Hepatocyte (in vitro differentiated cells): ENCODE measurements at places on chromosomes 3 and 15.
A peak's percentile ranks its signal among the peaks of the same experiment; 100 is the strongest.

- no peaks in the 10 kb centered on the region for H3K27me3 ChIP-seq
- H3K4me1 ChIP-seq, result no peaks in the 10 kb centered on the region
- no peaks in the 10 kb centered on the region for H3K36me3 ChIP-seq
- H3K4me3 ChIP-seq, result no peak overlapping the region
- H3K27ac ChIP-seq, result no peak overlapping the region
These were observed 405.1 kb downstream of the LSAMP start for GRCh38 chr3:116040152-116040551.

DNA sequence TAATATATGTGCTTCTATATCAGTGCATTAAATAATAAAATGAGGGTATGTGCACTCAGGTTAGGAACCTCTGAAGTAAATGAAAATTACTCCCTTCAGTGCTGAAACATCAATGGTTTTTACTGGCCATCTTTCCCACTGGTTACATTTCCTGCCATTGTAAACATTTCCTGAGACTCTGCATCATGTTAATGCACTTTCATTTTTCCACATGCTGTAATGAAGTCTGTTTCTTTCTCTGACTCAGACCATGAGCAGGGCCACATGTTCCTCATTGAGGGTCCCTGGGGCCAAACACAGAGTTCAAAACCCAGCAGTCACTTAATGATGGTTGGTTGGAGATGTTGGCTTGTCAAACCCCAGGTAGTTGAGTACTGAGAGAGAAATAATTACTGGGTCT, 15.3 kb downstream of the FAM3D start:
- peaks cover 8% of the 10 kb centered on the region for H3K4me1 ChIP-seq
- DNase-seq, result no peak
- no peak overlapping the region for H3K27ac ChIP-seq
- no peaks in the 10 kb centered on the region for H3K36me3 ChIP-seq

GRCh38 chr3:30750967-30751366, 143.5 kb downstream of the GADL1 start:
- H3K4me3 ChIP-seq, result no peak overlapping the region
- no peaks in the 10 kb centered on the region for H3K27me3 ChIP-seq

DNA sequence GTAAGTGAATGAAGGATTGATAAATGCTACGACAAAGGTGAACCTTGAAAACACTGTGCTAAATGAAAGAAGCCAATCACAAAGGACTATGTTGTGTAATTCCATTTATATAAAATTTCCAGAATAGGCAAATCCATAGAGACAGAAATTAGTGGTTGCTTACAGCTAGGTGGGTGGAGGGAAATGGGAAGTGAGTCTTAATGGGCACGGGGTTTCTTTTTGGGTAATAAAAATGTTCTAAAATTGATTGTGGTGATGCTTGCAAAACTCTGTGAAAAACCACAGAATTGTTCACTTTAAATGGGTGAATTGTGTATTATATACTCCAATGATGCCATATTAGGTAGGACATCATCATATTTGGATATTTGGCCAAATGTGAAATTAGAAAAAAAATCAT, 20.9 kb upstream of the TEX9 start:
- no peak overlapping the region for H3K4me3 ChIP-seq
- H3K27ac ChIP-seq, result no peak overlapping the region
- DNase-seq, result no peak

- no peaks in the 10 kb centered on the region for H3K27me3 ChIP-seq
- H3K27ac ChIP-seq, result no peak overlapping the region
- no peaks in the 10 kb centered on the region for H3K36me3 ChIP-seq
- no peak for DNase-seq
- H3K4me3 ChIP-seq, result no peak overlapping the region
These were observed 27.3 kb upstream of the GPR160 start for GRCh38 chr3:170010498-170010897.

GRCh38 chr3:164332831-164333802, 745.2 kb downstream of the SI start:
- H3K36me3 ChIP-seq, result no peaks in the 10 kb centered on the region
- peaks cover 14% of the 10 kb centered on the region for H3K4me1 ChIP-seq
- H3K4me3 ChIP-seq, result no peak overlapping the region
- H3K27me3 ChIP-seq, result no peaks in the 10 kb centered on the region

GRCh38 chr3:122962149-122962548, 65.4 kb downstream of the SEMA5B start:
- no peak overlapping the region for H3K27ac ChIP-seq
- no peak for DNase-seq
- no peaks in the 10 kb centered on the region for H3K4me1 ChIP-seq
- peaks cover 7% of the 10 kb centered on the region for H3K27me3 ChIP-seq
- H3K36me3 ChIP-seq, result no peaks in the 10 kb centered on the region

GRCh38 chr3:3586843-3587646, 212.2 kb upstream of the LRRN1 start:
- no peak overlapping the region for H3K27ac ChIP-seq
- H3K4me1 ChIP-seq, result no peaks in the 10 kb centered on the region
- H3K4me3 ChIP-seq, result no peak overlapping the region
- DNase-seq, result no peak
- H3K27me3 ChIP-seq, result no peaks in the 10 kb centered on the region
- no peaks in the 10 kb centered on the region for H3K36me3 ChIP-seq

DNA sequence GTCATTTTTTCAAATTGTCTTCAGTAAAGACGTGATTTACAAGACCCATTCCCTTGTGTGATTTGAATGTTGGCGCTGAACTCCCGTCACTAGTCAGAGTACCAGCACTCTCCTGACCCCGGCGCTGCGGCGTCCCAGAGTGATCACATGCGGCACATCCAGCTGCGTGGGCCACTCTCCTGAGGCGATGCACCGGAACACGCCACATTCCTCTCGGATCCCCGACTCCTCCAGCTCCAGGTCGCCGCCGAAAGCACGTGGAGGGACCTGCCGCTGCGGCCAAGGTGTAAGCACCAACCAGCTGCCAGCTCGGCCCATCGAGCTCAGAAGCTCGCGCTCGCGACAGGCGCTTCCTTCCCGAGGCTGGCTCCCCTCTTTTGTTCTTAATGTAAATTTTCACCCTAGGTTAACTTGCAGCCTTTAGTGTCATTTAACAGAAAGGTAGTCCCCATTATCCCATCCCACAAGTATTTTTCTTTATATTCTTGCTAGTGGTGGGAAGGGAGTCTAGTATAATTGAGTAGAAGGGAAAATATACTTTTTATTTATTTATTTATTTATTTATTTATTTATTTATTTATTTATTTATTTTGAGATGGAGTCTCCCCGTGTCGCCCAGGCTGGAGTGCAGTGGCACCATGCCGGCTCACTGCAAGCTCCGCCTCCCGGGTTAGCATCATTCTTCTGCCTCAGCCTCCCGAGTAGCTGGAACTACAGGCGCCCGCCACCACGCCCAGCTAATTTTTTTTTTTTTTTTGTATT, 61.7 kb upstream of the VGLL3 start:
- no peak overlapping the region for H3K27ac ChIP-seq
- no peaks in the 10 kb centered on the region for H3K4me1 ChIP-seq

DNA sequence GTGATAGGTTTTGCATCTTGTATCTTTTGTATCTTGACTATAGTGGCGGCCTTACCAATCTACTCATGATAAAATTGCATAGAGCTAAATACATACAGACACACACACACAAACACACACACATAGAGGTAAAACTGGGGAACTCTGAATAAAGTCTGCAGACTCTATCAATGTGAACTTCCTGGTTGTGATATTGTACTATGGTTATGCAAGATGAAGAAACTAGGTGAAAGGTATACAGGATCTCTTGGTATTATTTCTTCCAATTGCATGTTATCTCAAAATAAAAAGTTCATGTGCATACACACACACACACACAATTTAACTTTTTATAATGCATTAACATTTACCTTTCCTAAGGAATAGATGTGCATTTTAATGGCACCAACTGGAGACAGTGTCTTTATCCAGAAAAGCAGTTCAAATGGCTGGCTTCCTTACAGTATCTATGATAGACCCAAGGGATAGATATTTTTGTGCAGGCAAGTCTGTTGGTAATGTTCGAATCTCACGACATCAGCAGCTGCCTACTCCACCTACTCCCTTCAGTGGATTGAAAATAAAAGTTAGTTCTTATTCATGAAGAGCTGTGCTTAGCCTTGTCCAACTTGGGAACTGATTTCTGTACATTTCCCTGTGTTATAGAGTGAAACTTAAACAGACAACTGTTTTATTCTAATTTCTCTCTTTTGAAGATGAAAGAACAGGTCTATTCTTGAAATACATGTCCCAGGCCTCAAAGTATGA, 46.9 kb upstream of the SPRED1 start:
- DNase-seq, result no peak
- H3K27me3 ChIP-seq, result no peaks in the 10 kb centered on the region
- H3K4me3 ChIP-seq, result no peak overlapping the region
- no peak overlapping the region for H3K27ac ChIP-seq

DNA sequence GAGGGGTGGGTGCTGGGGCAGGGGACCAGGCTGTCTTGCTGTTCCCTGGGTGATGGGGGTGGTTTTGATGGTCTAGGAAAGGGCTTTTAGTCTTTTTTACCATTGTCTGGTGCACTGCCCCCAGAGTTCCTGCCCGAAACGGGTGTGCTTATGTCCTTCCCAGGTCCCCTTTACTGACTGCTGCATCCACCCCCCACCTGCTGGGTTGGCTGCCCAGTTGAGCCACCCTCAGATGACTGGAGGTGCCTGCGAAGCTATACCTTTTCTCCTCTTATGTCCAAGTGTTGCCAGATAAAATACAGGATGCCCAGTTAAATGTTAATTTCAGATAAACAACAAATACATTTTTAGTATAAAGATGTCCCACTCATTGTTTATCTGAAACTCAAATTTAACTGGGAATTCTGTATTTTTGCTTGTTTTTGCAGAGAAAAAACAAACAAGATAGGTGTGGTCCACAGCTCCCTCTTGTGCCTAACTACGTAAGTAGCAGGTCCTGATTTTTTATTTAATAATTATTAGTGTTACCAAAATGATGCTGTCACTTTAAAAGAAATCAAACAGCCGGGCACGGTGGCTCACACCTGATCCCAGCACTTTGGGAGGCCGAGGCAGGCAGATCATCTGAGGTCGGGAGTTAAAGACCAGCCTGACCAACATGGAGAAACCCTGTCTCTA, 6.1 kb upstream of the RPP14 start:
- H3K27ac ChIP-seq, result no peak overlapping the region
- no peak overlapping the region for H3K4me3 ChIP-seq
- no peaks in the 10 kb centered on the region for H3K27me3 ChIP-seq
- H3K4me1 ChIP-seq, result no peaks in the 10 kb centered on the region

- H3K27me3 ChIP-seq, result no peaks in the 10 kb centered on the region
- H3K36me3 ChIP-seq, result no peaks in the 10 kb centered on the region
- no peak for DNase-seq
- no peaks in the 10 kb centered on the region for H3K4me1 ChIP-seq
- H3K27ac ChIP-seq, result no peak overlapping the region
- H3K4me3 ChIP-seq, result no peak overlapping the region
These were observed 28.6 kb downstream of the BHLHE40 start for GRCh38 chr3:5007873-5008272.

DNA sequence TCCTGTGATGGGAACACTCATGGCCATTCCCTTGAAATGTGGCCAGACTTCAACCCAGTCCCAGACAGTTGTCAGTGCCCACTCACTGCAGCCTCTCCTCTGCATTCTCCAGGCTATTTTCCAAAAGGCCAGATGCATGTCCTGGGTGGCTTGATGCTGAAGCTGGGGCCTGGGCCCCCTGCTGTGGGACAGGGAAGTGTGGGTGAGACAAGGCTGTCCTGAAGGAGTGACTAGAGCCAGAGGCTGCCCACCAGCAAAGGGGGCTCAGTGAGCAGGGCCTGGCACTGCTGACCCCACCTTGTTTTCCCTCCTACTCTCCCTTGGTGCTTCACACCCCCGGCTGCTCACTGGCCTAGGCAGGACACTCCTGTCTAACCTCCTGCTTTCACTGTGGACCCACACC, 11.9 kb downstream of the CISH start:
- H3K27ac ChIP-seq, result peak overlapping the region; percentile 97
- H3K4me3 ChIP-seq, result no peak overlapping the region
- no peaks in the 10 kb centered on the region for H3K36me3 ChIP-seq
- no peak for DNase-seq
- H3K27me3 ChIP-seq, result no peaks in the 10 kb centered on the region

GRCh38 chr3:142366434-142366833, 81.4 kb downstream of the XRN1 start:
- no peak overlapping the region for H3K4me3 ChIP-seq
- H3K27me3 ChIP-seq, result no peaks in the 10 kb centered on the region
- no peak overlapping the region for H3K27ac ChIP-seq

DNA sequence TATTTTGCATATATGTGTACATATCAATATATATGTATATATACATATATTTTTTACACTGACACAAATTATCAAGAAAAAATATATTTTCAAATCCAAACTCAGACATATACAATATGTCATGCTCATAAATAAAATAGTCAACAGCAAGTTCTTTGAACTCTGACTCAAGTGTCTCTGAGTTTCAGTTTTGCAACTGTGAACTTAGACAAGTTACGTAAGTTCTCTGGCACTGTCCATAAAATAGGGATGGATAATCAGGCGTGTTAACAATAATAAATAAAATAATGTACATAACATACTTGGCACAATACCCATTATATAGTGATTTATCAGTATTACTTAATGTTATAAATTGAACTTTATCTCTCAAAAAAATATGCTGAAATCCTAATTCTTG, 12.1 kb upstream of the XRN1 start:
- DNase-seq, result no peak
- no peaks in the 10 kb centered on the region for H3K27me3 ChIP-seq
- H3K36me3 ChIP-seq, result no peaks in the 10 kb centered on the region
- no peak overlapping the region for H3K4me3 ChIP-seq

DNA sequence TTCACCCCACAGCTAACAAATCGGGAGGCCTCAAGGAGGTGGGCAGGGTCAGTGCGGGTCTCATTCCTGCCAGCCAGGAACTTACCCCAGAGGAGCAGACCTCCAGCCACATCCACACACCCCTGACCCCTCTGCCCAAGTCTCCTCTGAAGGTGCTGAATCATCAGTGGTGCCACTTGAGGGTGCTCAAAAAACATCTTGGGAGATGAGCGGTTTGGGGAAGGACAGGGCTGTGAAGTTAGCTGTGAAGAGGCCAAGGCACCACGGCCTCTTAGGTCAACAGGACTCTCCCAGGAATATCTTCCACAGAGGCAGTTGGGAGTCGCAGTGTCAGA, 1.2 kb downstream of the DAPK2 start:
- DNase-seq, result no peak
- no peak overlapping the region for H3K4me3 ChIP-seq
- H3K27me3 ChIP-seq, result peaks cover 5% of the 10 kb centered on the region
- peaks cover 10% of the 10 kb centered on the region for H3K4me1 ChIP-seq
